ENCODE measurements at places on chromosomes 6 and 20.

- no peak for DNase-seq
Measured at GRCh38 chr6:117391874-117392583, 33.7 kb downstream of the ROS1 start.

DNA sequence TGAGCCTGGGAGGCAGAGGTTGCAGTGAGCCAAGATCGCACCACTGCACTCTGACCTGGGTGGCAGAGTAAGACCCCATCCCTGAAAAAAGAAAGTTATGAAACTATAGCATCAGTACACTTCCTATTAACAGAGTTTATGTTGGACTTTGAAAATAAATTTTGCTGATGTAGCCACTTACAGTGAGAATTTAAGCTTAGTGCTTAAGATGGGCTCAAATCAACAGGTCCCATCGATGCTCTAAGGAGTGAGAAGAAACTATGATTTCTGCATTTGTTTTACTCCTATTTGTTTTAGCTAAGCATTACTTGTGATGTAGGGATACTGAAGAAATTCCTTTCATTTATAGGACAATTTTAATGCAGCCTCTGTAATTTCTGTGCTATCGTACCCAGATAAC is 93.3 kb upstream of the CLDN20 start:
- no peak for DNase-seq

- peak; percentile 70 for DNase-seq
Measured at GRCh38 chr20:17680836-17681725, 961 bp downstream of the RRBP1 start.

GRCh38 chr6:145137425-145137824 is 597.9 kb downstream of the EPM2A start:
- DNase-seq: no peak

DNA sequence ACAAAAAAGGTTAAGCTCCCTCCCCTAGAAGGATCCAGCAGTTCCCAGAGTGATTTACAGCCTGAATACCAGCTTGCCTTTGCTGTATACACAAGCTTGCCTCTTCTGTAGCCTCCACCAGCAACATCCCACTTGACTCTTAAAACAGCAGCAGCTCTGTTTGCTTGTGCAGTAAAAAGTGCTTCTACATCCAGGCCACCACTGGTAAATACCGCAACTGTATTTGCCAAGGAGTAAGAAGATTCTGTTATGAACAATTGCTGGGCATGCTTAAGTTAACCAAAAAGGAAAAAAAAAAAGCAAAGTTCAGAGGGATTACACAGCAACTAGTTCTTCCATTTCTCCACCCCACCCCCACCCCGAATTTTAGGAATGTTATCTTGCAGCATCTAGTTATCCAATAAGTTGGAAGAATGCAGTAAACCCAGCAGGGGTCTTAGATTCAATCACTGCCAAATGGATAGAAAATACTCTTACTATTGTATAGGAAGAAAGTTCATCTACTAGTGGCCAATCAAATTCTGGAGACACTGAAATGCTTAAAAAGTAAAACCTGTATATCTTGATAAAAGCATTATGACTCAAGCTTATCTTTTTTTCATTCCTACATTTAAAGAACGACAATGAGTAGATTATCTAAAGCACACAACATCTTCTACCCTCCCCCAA is 4.8 kb downstream of the SALL4 start:
- DNase-seq: no peak

GRCh38 chr6:82750556-82750955 is 315.1 kb downstream of the UBE3D start:
- DNase-seq: no peak

GRCh38 chr6:36216559-36216958 is 20.0 kb downstream of the BRPF3 start:
- no peak for DNase-seq

- DNase-seq: no peak
Measured at GRCh38 chr6:46756469-46757213, 9.9 kb downstream of the ANKRD66 start.

DNA sequence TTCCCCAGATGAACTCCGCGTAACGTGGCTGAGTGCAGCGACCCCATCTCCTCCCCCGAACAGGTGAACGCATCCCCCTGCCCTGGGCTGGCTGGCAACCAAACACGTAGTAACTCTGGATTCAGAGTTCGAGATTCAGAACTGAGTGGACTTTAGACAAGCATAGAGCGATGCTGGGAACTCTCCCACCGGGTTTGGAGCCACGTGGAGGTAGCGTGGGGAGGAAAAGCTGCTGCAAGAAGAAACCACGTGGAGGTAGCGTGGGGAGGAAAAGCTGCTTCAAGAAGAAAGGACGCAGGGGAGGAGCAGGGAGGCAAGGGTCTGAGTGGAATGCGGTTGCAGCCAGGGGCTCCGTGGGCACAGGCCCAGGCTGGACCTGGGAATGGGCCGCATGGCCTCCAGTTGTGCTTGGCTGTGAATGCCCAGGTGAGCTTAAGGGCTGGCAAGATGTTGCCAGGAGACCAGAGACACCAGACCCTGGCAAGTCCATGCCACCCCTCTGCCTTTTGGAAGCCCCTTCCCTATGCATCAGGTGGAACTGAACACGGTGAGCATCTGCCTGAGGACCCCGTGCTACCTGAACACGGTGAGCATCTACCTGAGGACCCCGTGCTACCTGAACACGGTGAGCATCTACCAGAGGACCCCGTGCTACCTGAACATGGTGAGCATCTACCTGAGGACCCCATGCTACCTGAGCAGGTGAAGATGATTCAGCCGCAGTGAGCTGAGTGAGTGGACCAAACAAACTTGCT is 118.0 kb upstream of the FRMD1 start:
- DNase-seq: no peak

DNA sequence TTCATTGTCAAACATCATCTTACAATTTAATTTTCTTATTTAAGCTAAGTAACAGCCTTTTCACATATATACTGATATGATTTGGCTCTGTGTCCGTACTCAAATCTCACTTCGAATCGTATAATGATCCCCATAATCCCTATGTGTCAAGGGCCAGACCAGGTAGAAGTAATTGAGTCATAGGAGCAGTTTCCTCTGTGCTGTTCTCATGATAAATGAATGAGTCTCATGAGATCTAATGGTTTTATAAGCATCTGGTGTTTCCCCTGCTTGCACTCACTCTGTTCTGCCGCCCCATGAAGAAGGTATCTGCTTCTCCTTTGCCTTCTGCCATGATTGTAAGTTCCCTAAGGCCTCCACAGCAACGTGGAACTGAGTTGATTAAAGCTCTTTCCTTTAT is 25.1 kb upstream of the CMTR1 start:
- no peak for DNase-seq

DNA sequence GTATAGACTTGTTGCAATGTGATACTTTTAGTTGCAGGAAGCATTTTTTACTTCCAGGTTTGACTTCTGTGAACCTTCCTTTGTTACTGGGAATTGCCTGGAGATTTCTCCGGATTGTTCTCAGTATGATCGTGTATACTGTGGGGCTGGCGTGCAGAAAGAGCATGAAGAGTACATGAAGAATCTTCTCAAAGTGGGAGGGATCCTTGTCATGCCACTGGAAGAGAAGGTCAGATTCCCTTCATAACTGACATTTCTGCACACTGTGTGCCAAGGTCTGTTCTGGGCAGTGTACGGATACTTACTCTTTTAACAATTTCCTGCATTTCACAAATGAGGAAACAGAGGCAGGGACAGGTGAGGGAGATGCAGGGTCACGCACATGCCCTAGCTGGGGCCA is 9.7 kb downstream of the PCMTD2 start:
- DNase-seq: no peak

DNA sequence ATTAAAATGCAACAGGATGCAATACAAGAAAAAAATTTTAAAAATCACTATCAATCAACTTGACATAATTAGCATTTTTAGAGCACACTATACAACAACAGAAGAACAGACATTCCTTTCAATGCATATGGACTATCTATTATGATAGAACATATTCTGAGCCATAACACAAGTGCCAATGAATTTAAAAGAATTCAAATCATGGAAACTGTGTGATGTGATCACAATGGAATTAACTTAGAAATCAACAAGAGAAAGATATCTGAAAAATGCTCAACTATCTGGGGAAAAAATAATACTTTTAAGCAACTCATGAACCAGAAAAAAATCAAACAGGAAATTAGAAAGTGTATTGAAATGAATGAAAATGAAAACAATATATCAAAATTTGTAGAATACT is 106.3 kb downstream of the ADTRP start:
- no peak for DNase-seq

- DNase-seq: no peak
Measured at GRCh38 chr6:52620055-52620905, 43.4 kb upstream of the TRAM2 start.

DNA sequence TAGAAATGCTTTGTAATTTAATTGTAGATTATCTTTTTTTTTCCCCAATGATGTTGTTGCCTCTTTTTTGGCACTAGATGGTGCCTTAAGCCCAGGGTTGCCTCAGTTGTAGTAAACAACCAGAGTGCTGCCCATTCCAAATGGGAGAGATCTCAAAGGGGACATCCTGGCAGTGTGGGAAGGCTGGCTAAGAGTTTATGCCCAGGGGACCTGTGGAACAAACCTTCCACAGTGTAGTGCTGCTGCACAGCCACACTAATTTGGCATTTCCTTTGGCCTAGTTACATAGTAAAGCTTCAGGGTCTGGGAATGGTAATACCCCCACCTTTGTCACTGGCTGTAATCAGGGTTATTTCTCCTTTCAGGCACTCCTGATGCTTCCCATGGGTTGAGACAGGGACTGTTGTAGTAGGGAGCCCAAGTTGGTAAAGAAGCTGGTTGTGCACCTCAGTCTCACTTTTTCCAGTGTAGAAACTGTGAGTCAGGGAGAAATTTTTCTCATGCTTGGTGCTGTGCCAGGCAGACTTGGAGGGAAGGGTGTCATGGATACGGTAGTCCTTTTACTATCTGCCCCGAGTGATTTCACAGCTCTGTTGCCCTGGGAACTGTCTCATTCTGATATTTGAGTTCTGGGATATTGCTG is 177.8 kb upstream of the ECI2 start:
- DNase-seq: no peak

DNA sequence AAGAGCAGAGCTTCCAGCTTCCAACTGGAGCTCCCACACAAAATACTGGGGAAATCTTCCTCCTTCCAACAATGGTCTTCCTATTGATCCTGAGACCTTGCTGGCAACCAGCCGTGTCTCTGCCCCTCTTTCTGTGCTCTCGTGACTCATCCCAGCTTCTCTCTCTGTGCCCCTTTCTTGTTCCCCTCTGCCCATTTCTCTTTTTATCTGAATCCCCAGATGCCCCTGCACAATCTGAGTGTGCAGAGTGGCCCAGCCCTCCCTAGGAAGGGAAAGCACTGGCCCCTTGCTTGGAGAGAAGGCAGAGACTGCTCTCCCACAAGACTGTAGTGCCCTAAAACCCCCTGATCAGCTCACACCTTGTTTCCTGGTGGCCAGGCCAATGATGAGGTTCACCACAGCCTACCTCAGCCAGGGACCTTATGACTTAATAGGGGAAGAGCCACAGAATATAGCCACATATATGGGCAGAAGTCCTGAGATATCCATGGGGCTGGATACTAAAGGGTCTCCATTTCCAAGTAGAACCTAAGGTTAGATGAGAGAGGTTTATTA is 23.1 kb upstream of the MAS1L start:
- no peak for DNase-seq

GRCh38 chr6:106027758-106028157 is 58.4 kb upstream of the PRDM1 start:
- no peak for DNase-seq

GRCh38 chr6:123150076-123150475 is 154.0 kb downstream of the CLVS2 start:
- no peak for DNase-seq

DNA sequence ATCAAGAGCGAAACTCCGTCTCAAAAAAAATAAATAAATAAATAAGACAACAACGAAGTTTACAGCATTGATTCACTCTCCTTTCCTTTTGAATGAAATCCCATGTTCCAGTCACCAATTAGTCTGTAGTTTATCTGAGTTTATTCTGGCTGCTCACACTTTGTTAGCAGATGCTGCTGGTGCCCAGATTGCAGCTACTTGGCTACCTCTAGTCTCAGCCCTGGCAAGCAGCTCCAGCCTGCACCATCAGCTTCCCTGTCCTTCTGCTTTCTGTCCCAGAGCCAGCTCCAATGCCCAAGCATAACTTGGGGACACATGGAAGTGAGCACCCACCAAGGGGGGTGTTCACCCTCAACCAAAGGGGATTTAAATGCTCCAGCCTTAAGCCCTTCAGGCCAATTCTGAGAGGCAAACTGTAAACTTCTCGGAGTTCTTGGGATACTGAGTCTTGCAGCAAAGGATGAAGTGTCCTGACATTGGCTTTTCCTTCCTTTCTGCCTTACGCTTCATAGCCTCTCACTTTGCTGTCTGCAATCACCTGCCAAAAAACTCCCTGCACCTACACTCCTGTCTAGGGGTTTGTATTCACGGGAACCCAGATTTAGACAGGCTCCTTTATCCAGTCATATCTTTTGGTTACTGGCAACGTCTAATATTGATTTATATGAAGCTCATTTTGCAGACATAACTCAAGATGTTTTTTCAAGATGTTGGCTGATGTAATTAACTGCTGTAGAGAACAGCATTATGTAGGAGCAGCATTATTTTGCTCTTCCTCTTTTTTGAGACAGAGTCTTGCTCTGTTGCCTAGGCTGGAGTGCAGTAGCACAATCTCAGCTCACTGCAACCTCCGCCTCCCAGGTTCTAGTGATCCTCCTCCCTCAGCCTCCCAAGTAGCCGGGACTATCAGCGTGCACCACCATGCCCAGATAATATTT is 9.8 kb upstream of the TASP1 start:
- DNase-seq: no peak

DNA sequence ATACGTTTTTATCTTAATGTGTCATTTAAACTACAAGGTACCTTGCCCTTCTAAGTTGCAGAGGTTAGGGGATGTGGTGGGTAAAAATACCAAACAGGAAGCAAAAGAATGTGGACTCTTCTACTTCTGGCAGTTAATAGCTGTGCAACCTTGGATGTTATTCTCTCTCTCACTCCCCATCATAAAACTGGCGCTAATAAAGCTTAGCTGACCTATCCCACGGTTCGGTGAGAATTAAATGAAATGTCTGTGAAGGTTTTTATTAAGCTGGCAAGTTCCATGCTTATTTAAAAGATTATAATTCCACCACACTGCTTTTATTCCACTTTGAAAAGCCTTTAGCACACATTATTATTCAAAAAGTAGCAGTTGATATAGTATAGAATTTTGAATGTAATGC is 127.8 kb upstream of the SLC22A23 start:
- DNase-seq: no peak

GRCh38 chr6:43901733-43902230 is 131.8 kb downstream of the VEGFA start:
- DNase-seq: no peak

DNA sequence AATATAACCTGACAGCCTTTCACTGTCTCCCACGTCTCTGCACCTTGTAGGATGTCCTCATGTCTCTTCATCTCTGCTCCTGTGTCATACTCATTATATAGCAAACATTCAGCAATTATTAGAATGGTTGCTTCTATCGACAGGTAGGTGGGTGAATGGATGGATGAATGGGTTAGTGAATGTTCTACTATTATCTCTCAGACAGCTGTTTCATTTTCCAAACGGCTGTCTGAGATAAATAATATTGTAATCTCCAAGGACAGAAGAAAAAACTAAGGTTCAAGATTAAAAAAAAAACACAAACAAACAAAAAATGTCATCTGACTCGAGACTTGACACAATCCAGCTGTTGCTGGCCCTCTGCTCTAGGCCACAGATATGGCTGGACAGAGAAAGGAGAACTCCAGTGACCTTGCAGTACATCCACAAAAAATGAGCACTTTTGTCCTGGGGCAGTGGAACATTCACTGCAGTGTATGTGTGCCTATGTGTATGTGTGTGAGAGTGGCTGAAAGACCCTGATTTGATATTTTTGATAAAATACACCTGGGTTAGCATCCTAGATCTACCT is 2.1 kb downstream of the HNF4A start:
- no peak for DNase-seq
